Stimulated activated naive CD4-positive, alpha-beta T cell (primary cell): ENCODE measurements at places on chromosomes 13 and 19.

- peak; percentile 75 for DNase-seq
These were observed at the start of gene ZNF20 for GRCh38 chr19:12139885-12140544. Gene ZNF20, minus strand, starts transcription at chr19:12140350. Its CDS starts 168 bp downstream, at chr19:12140182.

- no peak for DNase-seq
These were observed 48.1 kb downstream of the CRTC1 start for GRCh38 chr19:18731562-18732008.

- DNase-seq: no peak
These were observed 286.5 kb upstream of the NBEA start for GRCh38 chr13:34655554-34655953.

DNA sequence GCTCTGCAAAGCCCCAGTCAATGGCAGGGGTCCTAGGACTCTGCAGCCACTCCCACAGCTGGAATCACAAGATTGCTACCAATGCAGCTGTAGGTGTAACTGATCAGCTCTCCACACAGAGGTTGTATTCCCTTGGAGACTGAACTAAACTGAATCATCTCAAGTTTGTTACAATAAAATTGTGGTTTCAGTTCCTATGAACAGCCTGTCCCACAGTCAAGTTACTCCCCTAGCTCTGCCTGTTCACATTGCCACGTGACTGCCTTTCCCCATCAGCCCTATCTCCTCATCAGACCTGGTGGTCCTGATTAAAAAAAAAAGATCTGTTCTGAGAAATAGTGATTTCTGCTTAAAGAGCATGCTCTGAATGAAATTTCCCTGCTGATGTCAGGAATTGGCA lies 287.9 kb upstream of the NBEA start:
- DNase-seq: no peak

DNA sequence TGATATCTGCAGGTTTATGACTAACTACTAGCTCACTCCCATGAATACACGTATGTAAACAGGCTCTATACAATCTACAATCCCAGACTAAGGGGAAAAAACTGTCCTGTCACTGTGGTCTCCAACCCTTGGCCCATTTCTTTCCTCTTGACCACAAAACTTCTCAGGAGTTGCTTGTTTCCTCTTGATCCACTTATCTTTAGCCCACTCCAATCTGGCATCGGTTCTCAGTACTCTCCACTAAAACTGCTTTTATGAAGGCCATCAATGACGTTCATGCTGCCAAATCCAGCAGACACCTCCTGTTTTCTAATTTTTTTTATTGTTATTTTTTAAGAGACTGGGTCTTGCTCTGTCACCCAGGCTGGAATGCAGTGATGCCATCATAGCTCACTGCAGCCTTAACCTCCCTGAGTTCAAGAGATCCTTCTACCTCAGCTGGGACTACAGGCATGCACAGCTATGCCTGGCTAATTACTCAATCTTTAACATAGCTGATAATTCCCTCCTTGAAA lies 31.9 kb upstream of the USPL1 start:
- no peak for DNase-seq

DNA sequence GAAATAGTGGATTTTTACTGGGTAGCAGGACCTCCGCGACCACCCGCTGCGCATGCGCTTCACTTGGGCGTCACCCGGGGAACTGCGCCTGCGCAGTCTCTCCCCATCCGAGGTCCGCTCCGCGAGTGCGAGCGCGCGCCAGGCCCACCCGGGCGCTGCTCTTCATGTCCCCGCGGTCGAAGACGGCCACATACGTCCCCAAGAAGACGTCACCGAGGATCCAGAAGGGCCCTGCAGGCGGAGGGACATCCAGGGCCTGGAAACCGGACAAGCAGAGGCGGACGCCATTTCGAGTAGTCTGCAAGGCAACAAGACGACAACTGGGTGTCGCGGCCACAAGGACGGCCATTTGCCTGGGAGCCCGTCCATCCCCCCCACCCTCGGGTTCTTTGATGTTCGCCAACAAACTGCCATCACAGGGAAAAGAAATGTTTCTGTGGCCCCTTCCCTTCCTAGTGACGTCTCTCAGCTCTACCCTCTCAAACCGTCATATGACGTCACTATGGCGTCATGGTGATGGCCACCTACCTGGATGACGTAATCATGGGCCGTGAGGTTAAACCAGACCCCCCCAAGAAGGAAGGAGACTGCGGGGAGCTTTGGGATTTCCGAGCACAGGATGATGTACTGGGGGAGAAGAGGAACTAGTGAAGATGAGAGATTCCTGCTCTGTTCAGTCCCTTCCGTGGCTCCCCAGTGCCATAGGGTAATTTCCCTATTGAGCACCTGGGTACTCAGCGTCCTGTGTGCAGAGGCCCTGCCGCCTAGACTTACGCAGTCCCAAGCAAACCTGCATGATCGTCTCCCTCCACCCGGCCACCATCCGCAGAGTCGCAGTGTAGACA lies 6.7 kb downstream of the NAPSA start:
- DNase-seq: peak; percentile 78

- DNase-seq: no peak
These were observed 2.2 kb downstream of the MAP2K7 start for GRCh38 chr19:7905859-7906258.

GRCh38 chr13:96426167-96426566 lies 336.3 kb downstream of the HS6ST3 start:
- DNase-seq: no peak

DNA sequence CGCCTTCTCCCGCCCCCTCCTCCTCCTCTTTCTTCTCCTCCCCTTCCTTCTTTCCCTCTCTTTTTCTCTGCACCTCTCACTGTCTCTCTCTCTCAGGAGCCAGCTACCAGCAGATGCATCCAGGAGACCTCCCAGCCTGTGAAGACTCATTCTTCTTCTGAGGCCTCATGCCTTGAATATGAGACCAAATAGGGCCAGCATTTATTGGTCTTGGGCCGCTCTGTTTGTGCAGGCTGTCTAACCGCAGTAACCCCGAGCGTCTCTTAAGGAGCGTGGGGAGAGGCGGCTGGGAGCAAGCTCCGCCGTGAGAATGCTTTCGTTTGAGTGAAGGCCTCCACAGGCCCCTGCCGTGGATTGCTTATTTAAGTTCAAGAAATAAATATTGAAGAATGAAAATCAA lies 167.0 kb downstream of the NUFIP1 start:
- DNase-seq: no peak

- no peak for DNase-seq
These were observed 9.8 kb upstream of the MICU2 start for GRCh38 chr13:21613791-21614190.

DNA sequence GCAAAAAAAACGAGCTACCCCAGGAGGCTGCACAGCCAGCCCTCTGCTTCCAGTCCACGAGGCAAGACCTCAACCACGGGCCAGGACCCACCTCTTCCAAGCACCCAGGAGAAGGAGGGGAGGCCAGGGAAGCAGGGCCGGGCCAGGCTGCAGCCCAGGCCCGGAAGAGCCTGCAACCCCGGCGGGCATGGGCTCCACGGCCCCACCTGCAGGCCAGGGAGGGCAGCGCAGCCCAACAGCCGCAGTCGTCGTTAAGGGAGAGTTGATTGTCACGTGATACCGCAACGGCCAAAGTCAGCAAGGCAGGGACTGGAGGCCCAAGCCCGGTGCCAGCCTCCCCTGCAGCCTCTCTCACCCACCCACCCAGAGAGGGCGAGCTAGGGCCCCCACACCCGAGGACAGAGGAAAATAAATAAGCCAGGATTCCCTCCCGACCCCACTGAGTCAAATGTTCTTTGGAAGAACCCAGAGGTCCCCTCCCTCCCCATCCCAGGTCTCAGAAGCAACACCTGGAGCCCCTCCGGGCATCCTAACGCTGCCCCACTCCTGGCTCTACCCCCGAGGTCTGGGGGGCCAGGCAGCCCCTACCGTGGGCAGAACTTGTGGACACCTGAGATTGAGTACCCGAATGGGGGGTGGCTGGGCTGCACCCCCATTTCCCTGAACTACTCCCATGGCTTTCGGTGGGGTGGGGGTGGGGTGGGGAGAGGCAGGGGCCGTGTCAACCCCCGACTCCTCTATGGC lies 5.2 kb upstream of the REXO1 start:
- peak; percentile 68 for DNase-seq

- DNase-seq: no peak
These were observed 1.3 kb downstream of the ZNF780A start for GRCh38 chr19:40089462-40089861.

DNA sequence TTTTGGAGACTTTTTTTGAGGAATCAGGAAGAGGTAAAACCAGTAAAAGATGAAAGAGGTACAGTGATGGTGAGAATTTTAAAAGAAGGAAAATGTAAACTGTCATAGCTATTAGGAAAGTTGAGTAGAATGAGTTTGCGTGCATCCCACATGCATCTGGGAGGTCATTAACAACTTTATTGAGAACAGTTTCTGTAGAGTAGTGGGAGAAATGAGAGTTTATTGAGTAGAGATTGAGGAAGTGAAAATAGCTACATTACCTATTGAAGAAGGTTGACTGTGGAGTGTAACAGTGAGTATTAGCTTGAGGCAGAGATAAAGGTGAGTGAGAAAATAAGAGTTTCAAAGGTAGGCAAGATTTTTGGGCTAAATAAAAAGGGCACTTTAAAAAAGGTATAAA lies 38.7 kb downstream of the BRCA2 start:
- no peak for DNase-seq

GRCh38 chr13:61128850-61129645 lies 286.6 kb downstream of the PCDH20 start:
- DNase-seq: no peak

- no peak for DNase-seq
These were observed 3.2 kb downstream of the CPB2 start for GRCh38 chr13:46101484-46102254.

DNA sequence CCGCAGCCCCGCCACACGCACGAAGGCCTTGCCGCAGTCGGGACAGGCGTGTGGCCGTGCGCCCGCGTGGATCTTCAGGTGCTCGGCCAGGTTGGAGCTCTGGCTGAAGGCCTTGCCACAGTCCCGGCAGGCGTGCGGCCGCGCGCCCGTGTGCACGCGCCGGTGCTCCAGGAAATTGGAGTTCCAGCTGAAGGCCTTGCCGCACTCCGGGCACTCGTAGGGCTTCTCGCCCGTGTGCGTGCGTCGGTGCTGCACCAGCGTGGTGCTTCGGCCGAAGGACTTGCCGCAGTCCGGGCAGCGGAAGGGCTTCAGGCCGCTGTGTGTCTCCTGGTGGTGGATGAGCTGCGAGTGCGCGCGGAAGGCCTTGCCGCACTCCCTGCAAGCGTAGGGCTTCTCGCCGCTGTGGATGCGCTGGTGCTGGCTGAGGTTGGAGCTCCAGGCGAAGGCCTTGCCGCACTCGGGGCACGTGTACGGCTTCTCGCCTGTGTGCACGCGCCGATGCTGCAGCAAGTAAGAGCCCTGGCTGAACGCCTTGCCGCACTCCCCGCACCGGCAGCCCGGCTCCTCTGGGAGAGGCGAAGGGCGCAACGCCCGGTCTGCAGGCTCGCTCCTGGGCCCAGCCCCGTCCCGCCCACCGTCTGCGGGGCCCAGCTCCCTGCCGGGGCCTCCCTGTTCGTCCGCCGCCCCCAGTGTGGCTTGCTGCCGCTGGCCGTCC lies 3.6 kb upstream of the A1BG start:
- no peak for DNase-seq

GRCh38 chr13:46008631-46009030 lies 43.9 kb downstream of the ZC3H13 start:
- DNase-seq: no peak

GRCh38 chr13:75749407-75749806 lies 113.3 kb downstream of the LMO7 start:
- DNase-seq: no peak

DNA sequence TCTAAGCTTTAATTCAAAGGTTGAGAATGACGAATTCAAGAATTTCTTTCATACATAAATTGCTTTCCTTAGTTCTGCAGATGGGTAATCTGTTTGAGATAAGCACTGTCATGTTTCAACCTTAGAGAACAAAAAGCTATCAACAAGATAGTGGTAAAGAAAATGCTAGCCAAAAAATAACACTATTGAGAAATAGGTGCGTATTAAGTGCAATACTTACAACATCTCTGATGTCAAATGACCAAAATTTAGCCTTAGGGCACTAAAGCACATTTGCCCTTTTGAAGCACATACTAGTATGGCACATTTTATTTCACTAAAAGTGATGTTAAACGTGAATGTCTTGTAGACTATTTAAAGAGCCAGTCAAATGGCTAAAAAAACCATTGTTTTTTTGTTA lies 4.9 kb downstream of the KBTBD6 start:
- no peak for DNase-seq

DNA sequence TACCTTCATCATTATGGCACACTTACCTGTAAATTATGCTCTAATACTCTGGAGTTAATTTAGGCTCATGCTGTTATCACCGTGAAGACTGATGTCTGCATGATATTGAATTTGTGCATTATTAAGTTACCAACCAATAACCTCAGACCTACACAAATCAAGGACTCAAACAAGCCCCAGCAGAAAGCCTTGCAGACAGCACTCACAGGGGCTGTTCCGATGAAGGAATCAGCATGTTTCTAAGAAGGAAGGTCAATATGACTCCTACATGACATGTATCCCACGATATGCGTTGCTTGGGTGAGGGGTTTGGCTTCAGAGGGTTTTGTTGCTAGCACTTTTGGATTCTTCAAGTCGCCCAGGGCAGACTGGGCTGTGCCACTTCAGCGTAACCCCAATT lies 1071.2 kb upstream of the SLC10A2 start:
- no peak for DNase-seq

DNA sequence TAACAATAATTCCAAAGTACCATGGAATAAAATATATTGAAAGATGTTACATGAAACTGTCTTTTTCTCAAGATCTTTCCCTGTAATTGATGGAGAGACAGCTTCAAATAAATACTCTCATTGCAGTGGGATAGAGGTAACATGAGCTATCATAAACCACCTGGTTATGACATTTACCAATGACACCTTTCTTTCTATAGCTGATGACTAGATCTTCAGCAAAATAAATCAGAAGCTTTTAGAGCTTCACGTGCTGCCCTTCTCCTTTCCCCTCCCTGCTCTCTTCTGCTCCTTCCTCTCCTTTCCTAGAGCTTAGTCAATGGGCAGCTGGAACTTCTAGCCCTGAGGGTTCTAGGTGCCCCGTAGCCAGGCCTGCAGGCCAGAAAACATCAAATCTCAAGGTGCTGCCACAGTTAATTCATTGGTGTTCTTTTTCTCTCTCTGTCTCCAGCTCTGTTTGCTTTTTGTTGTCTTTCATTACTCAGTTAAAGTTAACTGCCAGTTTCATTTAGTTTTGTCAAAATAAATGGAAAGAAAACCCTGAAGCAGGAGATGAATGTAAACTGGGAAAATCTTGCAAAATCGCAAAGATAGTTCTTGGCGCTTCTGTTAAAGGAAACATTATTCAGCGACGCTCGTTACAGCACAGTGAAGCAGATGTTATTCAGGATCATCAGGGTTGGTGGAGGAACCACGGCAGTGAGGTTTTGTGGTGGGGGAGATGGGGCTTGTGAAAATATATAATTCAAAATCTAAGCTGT lies 8.3 kb upstream of the METTL21C start:
- no peak for DNase-seq

GRCh38 chr19:27794494-27795042 lies 1418.4 kb downstream of the UQCRFS1 start:
- no peak for DNase-seq
